ENCODE measurements at places on chromosomes 5 and 9. TPM values are rescaled to one million over a fixed set of nuclear protein-coding genes. Genes with fewer than 3 reads are reported as not detected.

The IL3 gene
- total RNA-seq: not detected

The HAVCR2 gene
- total RNA-seq: 0.36 TPM

The FRRS1L gene
- 0.18 TPM for total RNA-seq

The ZNF608 gene
- total RNA-seq: 20.4 TPM

The CDC26 gene
- total RNA-seq: 57.1 TPM

The AQP3 gene
- total RNA-seq: 1.9 TPM

The MACIR gene
- total RNA-seq: 13.8 TPM

The SV2C gene
- 0.08 TPM for total RNA-seq

The C9 gene
- total RNA-seq: not detected

The DND1 gene
- total RNA-seq: not detected

The SPATA31E1 gene
- total RNA-seq: not detected

The CYSRT1 gene
- total RNA-seq: 0.49 TPM

The GNG10 gene
- 144 TPM for total RNA-seq

The TAF11L5 gene
- total RNA-seq: not detected

The BNC2 gene
- 53.3 TPM for total RNA-seq

The FOXD4L5 gene
- total RNA-seq: under 0.01 TPM

The DMRT3 gene
- total RNA-seq: not detected

The TSSK1B gene
- 1.4 TPM for total RNA-seq

The FOXD4L6 gene
- total RNA-seq: not detected

The SPINK7 gene
- not detected for total RNA-seq

The SHC3 gene
- 26.5 TPM for total RNA-seq

The TMEM215 gene
- not detected for total RNA-seq

The BAAT gene
- total RNA-seq: not detected

The GFI1B gene
- not detected for total RNA-seq

The CCL27 gene
- total RNA-seq: not detected

The FAXDC2 gene
- 17.4 TPM for total RNA-seq

The MUSK gene
- total RNA-seq: not detected

The MARCOL gene
- not detected for total RNA-seq

The CDH9 gene
- 0.16 TPM for total RNA-seq

The IL31RA gene
- total RNA-seq: 0.72 TPM

The AQP7 gene
- total RNA-seq: 0.09 TPM

The SLC36A2 gene
- total RNA-seq: not detected

The DDX4 gene
- total RNA-seq: not detected

The UHRF2 gene
- total RNA-seq: 129 TPM

The PCDHGA11 gene
- total RNA-seq: 17.8 TPM

The SHROOM1 gene
- total RNA-seq: 7.6 TPM
